GM19239 (cell line): ENCODE measurements at places on chromosomes 2 and 18.
A peak's percentile ranks its signal among the peaks of the same experiment; 100 is the strongest.

DNA sequence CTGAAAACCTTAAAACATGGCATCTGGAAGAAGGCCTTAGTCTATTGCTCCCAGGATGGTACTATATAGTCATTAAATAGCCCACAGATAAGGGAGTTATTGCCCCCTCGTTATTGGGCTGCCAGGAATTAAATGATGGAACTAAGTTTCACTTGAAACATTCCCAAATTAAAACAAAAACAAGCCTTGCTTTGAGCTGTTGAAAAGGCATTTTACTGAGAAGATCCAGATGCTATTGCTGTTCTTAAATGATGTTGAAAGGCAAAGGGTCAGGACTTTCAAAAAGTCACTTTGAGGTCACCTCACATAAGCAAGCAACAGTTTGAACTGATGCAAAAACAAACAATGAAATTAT, 2.0 kb upstream of the AMMECR1L start:
- DNase-seq = no peak

DNA sequence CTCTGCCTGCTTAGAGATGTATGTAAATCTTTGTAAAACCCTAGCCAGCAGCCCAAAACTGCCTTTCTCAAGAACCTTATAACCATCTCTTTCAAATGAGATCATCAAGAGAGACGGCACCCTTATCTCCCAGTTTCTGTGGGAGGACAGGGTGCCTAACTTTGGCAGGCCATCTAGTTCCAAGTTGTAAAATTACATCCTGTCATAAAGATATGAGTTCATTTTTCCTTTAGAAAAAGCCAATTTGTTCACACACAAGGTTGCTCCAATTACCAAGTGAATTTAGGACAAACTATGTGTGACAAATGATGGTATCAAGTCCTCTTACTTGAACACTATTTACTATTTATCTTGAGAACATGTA, 65.3 kb downstream of the MEMO1 start:
- DNase-seq = no peak

DNA sequence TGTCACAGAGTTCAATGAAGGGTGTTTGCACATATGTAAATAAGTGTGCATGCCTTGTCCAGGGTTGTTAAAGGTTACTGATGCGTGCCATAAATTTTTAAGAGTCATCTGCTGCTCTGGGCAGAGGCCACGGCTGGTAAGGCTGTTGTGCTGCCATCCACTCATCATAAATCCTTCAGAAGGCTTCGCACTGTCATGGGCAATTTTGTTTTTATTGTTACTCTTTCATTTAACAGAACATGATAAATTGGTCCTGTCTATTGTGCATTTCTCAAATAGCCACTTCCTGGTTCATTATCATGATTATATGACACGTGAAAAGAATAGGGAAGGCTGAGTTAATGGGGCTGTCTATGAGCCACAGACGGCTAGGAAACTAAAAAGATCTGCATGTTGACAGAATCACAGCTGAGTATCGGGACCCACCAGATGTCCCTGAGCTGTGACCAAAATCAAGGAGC, 634.3 kb upstream of the SOX11 start:
- no peak for DNase-seq

- DNase-seq = no peak
These were observed 76.5 kb upstream of the EPB41L3 start for GRCh38 chr18:5620289-5620688.

DNA sequence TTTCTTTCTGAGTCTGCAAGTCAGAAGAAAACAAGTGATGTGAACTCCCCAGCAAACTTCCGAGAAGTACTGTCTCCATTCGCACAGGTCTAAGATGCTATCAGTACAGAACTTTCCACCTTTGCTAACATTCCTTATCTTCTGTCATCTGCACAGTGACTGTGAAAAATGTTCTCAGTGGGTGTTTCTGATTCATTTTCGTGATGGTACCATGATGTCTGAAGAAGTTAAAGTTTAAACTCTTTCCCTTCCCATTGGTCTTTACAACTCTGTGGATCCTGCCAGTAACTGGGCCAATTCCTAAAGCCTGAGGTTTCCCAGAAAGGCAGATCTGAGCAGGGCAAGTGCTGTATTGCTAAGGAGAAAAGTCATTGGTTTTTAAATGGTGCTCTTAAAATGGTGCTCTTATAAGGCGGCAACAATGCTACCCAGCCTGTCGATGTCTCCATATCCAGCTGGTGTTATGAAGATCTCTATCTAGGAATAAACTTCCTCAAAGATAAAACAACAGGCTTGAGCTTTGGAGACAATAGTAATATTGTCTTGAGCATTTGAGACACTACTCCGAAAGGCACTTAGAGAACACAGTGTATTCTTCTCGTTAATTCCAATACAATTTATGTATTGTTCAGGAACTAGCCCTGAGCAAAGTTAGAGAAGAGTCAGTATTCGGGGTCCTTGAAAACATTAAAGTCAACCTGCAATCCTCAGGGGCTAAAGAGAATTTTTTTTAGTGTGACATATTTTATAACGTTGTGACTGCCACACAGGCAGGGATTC, 232.3 kb downstream of the OSR1 start:
- no peak for DNase-seq

DNA sequence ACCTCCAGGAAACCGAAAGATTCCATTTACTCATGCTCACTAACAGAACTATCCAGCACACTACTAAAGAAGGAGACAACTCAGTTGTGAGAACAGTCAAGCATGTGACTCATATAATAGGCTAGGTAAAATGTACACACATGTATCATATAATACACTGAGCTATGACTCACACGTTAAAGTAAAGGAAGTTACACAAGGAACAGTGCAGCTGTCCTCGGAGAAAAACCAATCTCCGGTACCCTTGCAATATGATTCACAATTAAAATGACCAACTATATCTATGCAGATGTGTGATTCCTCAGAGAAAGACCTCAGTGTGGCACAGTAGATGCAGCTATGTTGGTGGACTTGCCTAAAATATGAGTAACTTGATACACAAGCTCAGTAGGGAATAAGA, 76.5 kb downstream of the STRN start:
- DNase-seq = no peak

- no peak for DNase-seq
These were observed 1145.3 kb upstream of the CHAC2 start for GRCh38 chr2:52622266-52622665.

GRCh38 chr2:197131558-197131855, 179.1 kb downstream of the ANKRD44 start:
- DNase-seq = no peak

- no peak for DNase-seq
These were observed 3.6 kb downstream of the DYNC2LI1 start for GRCh38 chr2:43777306-43777926.

GRCh38 chr18:58201733-58202730, 158.0 kb downstream of the NEDD4L start:
- no peak for DNase-seq

- DNase-seq = no peak
These were observed 19.7 kb upstream of the NYAP2 start for GRCh38 chr2:225379856-225380255.

DNA sequence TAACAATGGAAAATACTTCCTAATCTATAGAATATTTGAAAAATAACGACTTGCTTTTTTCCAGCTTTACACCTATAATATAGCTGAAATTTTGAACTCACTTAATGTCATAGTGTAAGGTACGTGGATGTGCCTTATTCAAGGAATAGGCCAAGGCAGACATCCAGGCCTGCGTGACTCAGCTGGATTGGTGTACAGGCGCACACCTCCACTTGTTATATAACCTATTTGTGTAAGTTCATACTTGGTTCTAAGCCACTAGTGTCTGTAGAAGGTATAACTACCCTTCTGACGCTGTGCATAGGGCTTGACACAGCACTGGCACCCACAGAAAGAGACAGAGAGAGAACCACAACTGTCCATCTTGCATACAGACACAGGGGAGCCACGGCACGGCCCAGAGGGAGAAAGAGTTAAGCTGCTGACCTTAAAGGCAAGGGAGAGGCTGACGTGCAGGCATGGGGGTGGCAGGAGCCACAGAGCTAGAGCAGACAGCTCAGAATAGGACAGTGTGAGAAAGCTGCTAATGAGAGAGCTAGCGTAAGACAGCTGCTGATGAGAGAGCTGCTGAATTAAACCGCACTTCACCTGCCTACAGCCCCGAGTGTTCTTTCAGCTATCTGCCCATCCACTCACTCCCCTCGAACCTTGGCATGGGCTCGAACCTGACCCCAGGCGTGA, 16.1 kb downstream of the CCDC178 start:
- DNase-seq = no peak

- DNase-seq = no peak
These were observed 37.8 kb downstream of the ARHGEF4 start for GRCh38 chr2:130874512-130874911.

DNA sequence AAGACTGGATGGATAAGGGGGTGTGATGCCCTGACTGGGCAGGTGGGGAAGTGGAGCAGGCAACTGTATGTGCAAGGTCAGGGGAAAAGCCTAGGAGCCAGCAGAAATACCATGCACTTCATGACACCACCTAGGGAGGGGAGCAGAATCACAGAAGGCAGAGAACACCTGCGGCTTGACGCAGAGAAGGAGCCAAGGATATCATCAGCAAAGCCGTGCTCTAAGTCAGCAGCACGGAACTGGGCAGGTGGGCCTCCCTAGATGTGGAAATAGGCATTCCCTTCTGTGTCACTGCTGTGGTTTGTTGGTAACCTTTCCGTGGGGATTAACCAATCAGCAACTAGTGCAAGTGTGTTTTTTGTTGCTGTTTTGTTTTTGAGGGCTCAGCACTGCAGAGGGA, 41.3 kb downstream of the HDLBP start:
- DNase-seq = no peak

GRCh38 chr18:72089432-72089831, 454.7 kb downstream of the CBLN2 start:
- no peak for DNase-seq

GRCh38 chr2:37189452-37190153, 1.1 kb upstream of the SULT6B1 start:
- no peak for DNase-seq

DNA sequence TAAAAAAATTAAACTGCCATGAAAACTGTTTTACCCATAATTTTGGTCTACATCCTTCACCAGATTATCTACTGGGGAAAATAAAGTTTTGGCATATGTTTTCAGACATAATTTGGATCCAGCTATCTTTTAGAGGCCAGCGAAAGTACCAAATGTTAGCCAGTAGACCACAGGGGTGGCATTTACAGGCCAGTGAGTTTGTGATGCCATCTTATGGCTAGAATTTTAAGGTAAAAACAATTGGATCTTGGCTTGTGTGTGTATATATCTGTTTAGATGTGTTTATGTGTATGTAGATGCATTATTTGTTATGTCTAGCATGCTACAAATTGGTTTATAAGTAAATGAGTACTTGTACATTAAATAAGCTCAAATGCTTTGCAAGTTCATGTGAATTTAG, 322.6 kb downstream of the ASXL3 start:
- DNase-seq = no peak

DNA sequence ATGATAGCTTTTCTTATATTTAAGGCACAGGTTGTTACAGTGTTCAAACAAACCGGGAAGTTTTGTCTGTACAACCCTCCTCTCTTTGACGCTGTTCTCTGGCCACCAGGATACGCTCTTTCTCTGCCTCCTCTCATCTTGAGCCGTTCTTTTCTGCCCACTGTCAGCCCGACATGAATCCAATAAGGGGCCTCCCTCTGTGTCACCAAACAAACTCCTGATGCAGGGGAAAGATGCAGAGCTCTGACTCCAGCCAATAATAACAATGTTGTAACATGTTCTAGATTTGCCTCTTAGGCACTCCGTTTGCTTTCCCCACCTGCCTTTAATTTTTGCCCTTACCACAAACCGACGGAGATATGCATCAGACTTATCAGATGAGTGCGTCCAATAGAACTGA, 449.3 kb downstream of the SLC4A3 start:
- DNase-seq = no peak

- no peak for DNase-seq
These were observed 7.9 kb downstream of the TTN start for GRCh38 chr2:178799305-178799704.

GRCh38 chr2:229273723-229274338, 2.7 kb upstream of the PID1 start:
- peak; percentile 33 for DNase-seq

- no peak for DNase-seq
These were observed 10.7 kb upstream of the THNSL2 start for GRCh38 chr2:88159481-88159880.

GRCh38 chr2:96924775-96925747, 55.2 kb upstream of the SEMA4C start:
- DNase-seq = no peak

GRCh38 chr18:65498605-65499004, 252.2 kb upstream of the CDH7 start:
- no peak for DNase-seq

GRCh38 chr18:3679241-3679640, 229.3 kb downstream of the TGIF1 start:
- no peak for DNase-seq

- DNase-seq = no peak
These were observed 367.7 kb upstream of the NETO1 start for GRCh38 chr18:73235491-73235890.
